Stimulated activated CD4-positive, alpha-beta T cell treated with anti-CD3 and anti-CD28 coated beads, TNF-alpha, amount 100 ng/mL, for 48 hours (primary cell): ENCODE measurements at places on chromosomes 13 and 19.
A peak's percentile ranks its signal among the peaks of the same experiment; 100 is the strongest.

GRCh38 chr19:14761607-14762006, 16.8 kb downstream of the ADGRE2 start:
- DNase-seq = no peak

DNA sequence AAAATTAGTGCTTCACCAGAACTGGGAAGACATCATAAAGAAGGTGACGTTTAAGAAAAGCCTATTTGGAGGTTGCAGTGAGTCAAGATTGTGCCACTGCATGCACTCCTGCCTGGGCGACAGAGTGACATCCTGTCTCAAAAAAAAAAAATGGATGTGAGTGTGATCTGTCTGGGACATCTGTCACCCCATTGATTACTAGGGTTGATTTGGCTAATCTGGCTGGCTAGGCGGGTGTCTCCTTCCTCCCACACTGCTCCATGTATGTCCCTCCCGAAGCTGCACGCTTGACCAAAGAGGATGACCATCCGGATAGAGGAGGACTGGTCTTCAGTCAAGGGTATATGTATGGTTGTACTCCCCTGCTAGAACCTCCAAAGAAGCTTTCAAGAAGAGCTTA, 2.6 kb downstream of the GTF2F2 start:
- DNase-seq = no peak

- DNase-seq = no peak
Measured at GRCh38 chr13:70714993-70715392, 606.7 kb upstream of the KLHL1 start.

DNA sequence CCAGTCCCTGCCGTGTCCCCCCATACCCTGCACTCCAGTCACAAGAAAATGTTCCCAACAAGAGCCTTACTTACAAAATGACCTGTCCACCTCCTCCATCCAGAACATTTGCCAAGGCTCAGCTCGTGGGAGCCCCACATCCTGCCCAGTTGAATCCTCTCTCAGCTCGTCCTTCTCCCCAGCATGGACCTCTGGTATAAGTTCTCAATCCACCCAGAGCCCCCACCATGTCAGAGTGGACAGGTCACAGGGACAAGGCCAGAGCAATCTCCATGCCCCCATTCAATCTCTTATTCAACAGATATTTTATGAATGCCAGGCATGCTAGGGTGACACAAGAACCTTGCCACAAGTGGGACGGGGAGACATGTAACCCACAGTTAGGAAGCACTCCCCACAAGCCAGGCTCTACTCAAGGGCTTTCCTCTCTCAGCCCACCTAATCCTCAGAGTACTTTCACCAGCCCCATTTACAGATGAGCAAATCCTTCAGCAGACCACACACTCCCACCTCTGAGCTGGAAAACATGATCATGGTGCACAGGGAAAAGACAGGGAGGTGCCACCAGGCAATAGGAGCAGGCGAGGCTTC, 15.1 kb downstream of the DEDD2 start:
- no peak for DNase-seq

GRCh38 chr19:17671906-17672305, 16.2 kb downstream of the UNC13A start:
- peak; percentile 14 for DNase-seq

DNA sequence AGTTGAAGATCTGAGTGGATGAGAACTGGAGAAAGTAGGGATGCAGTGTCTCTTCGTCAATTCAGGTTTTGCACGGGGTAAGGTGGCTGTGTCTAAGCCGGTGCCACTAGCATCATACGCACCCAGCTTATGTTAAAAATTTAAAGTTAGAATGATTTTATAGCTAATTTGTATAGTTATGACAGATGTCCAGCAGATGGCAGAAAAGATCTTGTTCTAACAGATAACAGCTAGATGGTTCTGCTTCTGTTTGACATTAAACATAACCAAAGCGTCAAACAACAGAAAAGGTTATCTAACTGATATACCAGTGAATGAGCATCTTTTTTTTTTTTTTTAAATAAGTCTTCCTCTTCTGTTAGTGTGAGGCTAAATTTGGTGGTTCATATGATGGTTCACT, 18.8 kb upstream of the EDDM13 start:
- DNase-seq = no peak

- DNase-seq = no peak
Measured at GRCh38 chr13:84917252-84917878, 881.9 kb downstream of the SLITRK6 start.

DNA sequence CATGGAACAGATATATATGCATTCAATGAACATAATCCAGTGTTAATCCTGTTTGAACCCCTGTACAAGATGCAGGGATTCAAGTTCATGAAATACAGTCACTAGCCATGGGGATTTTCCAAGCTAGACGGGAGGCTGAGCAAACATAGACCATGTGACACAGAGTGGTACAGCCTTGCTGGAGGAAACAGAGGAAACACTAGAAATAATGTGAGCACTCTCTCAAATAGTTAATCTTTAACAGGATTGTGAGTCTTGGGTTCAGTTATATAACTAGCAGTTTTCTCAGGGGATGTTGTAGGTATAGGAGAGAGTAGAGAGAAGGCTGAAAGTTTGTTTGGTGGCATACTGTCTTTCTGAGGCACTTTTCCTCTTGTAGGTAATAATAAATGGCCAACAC, 13.9 kb upstream of the LGALS16 start:
- no peak for DNase-seq

DNA sequence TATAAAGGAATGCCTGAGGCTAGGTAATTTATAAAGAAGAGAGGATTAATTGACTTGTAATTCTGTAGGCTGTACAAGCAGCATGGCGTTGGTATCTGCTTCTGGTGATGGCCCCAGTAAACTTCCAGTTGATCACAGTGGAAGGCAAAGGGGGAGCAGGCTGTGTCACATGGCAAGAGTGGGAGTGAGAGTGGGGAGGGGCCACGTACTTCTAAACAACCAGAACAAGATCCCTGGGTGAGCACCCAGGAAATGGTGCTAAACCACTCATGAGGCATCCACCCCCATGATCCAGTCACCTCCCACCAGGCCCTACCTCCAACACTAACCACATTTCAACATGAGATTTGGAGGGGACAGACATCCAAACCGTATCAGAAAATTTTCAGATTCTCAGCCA, 3.0 kb upstream of the RNF113B start:
- no peak for DNase-seq

GRCh38 chr13:92806215-92806614, 420.4 kb upstream of the GPC6 start:
- DNase-seq = no peak

DNA sequence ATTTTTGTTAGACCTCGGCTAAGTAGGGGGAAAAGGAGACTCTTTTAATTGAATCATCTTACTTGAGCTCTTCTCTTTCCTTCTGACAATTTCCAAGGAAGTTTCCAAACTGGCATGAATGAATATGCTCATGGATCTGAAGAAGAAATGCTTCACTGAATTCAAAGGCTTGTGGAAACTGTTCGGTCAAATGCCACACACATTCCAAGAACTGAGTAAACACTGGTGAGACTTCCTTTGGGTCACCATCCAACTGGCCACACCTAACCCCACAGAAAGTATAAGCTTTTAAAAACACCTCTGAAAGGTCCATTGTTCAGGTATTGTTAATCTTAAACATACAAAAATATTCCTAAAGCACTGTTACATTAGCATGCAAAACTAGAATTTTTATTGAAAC, 33.6 kb downstream of the MTMR6 start:
- DNase-seq = no peak

GRCh38 chr13:40494513-40494912, 171.9 kb downstream of the FOXO1 start:
- no peak for DNase-seq

GRCh38 chr13:26197298-26197697, 24.8 kb downstream of the RNF6 start:
- no peak for DNase-seq

DNA sequence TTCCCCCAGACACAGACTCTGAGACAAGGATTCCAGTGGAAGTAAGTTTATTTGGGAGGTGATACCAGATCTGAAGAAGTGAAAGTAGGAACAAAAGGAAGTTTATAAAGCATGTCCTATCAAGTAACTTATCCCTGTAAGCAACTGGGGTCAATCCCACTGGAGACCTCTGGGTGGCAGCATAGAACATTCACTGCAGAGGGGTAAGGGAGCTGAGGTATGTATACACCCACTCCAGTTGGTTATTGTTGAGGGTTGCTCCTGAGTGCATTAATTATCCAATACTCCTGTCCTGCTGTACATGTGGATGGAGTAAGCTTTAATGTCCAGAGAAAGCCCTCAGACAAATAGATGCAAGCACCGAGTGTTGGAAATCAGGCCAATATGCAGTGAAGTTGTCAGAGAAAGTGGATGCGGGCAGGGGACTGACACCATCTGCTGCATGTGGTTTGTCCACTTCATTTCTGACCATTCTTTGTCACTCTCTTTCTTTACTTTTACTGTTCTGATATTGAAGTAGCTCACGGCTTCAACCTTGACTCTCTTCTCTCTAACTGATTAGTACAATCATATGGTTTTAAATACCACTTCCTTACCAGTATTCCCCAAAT, 46.7 kb downstream of the NOTCH3 start:
- peak; percentile 17 for DNase-seq

GRCh38 chr19:2079076-2079864, 16.9 kb downstream of the MOB3A start:
- DNase-seq = no peak

- no peak for DNase-seq
Measured at GRCh38 chr19:41305927-41306793, 3.8 kb upstream of the CCDC97 start.

GRCh38 chr13:86813198-86813597, 858.0 kb upstream of the SLITRK5 start:
- DNase-seq = no peak

- DNase-seq = no peak
Measured at GRCh38 chr19:3478409-3479176, 1.7 kb downstream of the SMIM24 start.

- no peak for DNase-seq
Measured at GRCh38 chr13:67549331-67549730, 319.2 kb upstream of the PCDH9 start.

- no peak for DNase-seq
Measured at GRCh38 chr13:31367410-31367809, 167.6 kb downstream of the B3GLCT start.

- DNase-seq = no peak
Measured at GRCh38 chr13:72760189-72760588, 21.5 kb downstream of the DIS3 start.

DNA sequence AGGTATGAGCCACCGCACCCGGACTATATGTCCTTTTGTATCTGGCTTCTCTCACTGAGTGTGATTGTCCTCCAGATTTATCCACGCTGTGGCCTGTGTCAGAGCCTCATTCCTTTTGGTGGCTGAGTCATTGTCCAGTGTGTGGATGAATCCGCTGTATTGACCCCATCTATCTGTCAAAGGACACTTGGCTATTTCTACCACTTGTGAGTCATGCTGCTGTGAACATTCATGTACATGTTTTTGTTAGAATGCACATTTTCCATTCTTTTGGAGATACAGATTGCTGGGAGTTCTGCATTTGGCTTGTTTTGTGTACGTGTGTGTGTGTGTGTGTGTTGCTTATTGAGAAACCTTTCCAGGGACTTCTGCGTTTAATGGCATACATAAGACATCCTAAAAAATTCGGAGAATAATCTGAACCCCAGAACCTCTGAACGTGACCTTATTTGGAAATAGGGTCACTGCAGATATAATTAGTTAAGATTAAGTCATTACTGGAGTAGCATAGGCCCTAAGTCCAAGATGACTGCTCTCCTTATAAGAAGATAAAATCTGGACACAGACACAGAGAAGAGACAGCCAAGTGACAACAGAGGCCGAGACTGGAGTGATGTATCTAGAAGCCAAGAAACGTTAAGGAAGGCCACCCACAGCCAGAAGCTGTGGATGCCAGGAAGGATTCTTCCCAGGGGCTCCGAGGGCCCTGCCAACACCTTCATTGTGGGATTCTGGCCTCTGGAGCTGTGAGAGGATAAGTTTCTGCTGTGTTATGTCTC, 4.9 kb upstream of the GIPC3 start:
- no peak for DNase-seq

GRCh38 chr19:53254411-53255341, at the start of gene ZNF677:
Gene ZNF677 (minus strand): TSS chr19:53254873. CDS start chr19:53251550, 3,323 bp downstream.
- DNase-seq = peak; percentile 66

DNA sequence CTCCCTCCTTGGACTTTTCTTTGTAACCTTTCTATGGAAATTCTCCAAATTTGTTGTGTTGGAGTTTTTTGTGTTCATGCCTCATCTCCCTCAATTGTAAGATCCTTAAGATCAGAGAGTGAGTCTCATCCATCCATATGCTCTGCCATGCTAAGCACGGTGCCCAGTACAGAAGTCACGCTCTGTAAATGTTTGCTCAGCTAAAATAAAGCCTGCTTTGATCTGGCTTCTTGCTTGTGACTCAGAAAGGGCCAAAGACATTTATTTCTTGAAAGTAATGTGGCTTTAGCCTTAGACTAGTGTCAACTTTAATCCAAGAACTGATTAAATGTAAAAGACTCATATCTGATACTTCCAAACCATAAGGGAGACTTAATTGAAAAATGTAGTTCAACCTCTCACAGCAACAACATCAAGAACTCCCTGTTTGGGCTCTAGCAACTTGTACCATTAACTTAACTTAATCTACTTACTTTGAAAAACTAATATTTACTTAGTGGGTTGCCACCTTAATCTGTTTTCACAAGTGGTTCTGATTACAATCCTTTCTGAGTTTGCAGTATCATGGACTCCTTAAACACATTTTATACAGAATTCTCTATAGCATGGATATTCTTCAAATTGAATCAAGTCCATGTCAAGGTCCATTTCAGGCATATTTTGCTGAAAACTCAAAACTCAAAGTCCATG, 100.2 kb downstream of the KL start:
- no peak for DNase-seq

- DNase-seq = no peak
Measured at GRCh38 chr13:110890279-110891165, 24.3 kb downstream of the ANKRD10 start.

GRCh38 chr19:3193256-3194105, 7.8 kb downstream of the NCLN start:
- no peak for DNase-seq

- peak; percentile 44 for DNase-seq
Measured at GRCh38 chr19:45403781-45404556, 900 bp downstream of the PPP1R13L start.

- DNase-seq = peak; percentile 61
Measured at GRCh38 chr19:48391100-48392005, at the start of gene KDELR1. Gene KDELR1 (minus strand): TSS chr19:48391551. CDS start chr19:48391358, 193 bp downstream.

DNA sequence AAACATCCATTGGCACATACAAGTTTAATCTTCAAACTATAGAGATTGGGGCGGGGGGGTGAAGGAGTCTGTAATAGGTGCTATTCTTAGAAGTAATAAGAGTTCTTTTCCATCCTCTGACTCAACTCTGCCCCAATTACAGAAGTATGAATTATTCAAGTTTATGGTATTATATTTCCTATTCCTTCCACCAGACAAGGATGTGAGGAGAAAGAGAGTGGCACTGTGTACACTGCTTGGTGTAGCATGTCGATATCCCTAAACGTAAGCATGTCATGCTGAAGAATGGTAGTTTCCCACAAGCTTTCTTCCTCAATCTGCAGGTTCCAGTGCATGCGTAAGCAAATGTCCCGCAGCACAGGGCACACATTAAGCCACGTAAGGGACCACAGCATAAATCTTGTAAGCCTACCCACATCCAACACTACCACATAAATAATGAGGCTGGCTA, 14.1 kb downstream of the BRD4 start:
- DNase-seq = no peak
